LHCN-M2 (cell line): ENCODE measurements at places on chromosomes 1 and 21.

GRCh38 chr1:3011127-3011526 is 10.1 kb upstream of the ACTRT2 start:
- no peak for DNase-seq

DNA sequence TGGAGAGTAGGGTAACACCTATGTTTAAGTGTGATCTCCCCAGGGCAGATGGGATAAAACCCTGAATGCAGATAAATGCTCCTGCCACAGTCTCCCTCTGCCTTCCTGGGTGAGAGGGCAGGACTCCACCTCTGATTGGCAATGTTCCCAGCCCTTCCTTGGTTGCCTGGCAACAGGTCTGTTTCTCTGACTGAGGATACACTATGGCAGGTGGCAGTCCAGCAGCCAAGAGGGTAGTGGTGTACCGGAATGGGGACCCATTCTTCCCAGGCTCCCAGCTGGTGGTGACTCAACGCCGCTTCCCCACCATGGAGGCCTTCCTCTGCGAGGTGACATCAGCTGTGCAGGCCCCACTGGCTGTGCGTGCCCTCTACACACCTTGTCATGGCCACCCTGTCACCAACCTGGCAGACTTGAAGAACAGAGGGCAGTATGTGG is at the start of gene DCDC2B:
DCDC2B (plus strand) TSS at position 199 of the 438 bp plus-strand sequence; CDS start at position 204, 5 bp downstream.
- peak; percentile 94 for DNase-seq

DNA sequence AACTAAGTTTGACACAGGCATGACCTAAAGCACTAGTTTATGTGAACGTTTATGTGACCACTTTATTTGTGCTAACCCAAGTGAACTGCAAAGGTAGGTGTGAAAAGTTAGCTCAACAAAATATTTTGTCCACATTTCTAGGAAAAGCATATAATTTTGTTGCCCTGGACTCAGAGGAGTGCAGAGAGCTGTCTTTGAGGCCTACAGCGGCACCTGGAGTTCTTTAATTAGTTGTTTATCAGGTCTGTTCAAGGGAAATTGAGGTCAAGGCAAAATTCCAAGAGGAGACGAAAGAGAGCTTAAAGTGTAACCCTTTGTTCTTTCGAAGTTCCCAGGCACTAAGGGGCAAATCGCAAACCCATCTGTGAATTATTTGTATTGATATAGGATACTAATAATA is 1.3 kb downstream of the GIPC2 start:
- no peak for DNase-seq

GRCh38 chr1:205658943-205659581 is 21.2 kb downstream of the SLC45A3 start:
- peak; percentile 46 for DNase-seq

GRCh38 chr1:110032327-110032726 is 2.1 kb upstream of the STRIP1 start:
- DNase-seq, result no peak

DNA sequence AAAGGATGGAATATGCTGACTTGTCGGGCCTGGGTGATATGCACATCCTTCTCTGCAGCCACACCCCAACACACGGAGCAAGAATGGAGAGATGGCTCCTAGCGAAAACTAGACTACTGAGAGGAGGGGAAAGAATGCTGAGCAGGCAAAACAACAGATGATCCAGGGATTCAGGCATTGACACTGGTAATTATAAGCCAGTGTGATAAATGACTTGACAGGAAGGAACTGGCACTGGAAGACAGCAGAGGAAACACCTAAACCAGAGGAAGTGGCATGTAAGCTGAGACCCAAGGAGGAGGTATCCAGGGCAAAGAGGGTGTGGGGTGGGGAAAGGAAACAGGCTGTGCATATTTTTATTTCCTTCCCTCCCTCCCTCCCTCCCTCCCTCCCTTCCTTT is 31.7 kb upstream of the KHDRBS1 start:
- DNase-seq, result no peak

DNA sequence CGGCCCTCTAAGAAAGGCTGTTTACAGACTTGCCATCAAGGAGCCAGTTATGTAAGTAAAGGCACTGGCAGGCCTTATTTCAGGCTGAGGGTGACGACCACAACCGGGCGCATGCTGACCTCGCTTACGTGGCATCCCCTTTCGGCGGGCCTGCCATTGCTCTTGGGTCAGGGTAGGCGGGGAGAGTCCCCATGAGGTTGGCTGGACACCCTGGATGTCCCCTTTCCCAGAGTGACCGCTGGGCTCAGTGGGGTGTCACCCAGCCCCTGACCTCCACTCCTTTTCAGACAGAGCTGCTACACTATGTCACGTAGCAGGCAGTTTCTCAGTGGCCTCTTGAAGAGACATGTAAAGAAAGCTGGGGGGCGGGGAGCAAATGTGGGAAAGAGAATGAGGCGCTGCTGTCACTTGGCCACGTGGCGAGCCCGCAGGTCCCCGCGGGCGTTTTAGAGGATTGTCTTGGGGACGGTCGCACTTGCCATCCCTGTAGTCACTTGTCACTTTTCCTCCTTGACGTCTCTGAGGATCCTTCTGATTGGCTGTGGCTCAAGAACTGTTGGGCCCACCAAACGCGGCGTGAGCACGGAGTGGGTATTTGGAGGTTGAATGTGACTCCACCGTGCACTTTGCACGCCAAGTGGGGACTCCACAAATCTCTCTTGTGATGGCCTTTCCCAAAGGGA is 42.2 kb downstream of the SLC37A1 start:
- no peak for DNase-seq

- peak; percentile 67 for DNase-seq
Observed at GRCh38 chr1:77056525-77056924, 162.7 kb downstream of the PIGK start.

GRCh38 chr1:90728502-90729287 is 11.6 kb upstream of the BARHL2 start:
- no peak for DNase-seq

GRCh38 chr1:106926803-106927582 is 129.5 kb upstream of the PRMT6 start:
- no peak for DNase-seq

DNA sequence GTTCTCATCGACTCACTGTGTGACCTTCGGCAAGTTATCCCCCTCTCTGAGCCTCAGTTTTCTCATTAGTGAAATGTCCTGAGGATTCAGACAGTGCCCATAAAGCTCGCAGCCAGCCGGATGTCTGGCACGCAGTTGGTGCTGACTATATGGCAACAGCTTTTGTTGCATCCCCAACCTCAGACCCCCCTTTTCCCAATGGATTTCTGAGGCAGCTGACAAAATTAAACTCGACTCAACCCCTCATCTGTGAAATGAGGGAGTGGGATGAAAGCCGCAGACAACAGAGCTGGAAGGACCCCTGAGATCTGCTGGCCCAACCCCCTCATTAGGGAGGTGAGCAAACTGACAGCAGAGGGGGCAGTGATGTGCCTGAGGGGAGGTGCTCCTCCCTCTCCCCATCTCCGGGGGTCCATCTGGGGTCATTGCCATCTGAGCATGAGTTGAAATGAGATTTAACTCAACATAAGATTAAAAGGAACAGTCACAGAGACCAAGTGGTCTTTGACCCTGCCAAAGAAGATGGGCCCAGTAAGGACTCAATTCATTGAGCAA is 40.4 kb downstream of the NKAIN1 start:
- DNase-seq, result no peak

DNA sequence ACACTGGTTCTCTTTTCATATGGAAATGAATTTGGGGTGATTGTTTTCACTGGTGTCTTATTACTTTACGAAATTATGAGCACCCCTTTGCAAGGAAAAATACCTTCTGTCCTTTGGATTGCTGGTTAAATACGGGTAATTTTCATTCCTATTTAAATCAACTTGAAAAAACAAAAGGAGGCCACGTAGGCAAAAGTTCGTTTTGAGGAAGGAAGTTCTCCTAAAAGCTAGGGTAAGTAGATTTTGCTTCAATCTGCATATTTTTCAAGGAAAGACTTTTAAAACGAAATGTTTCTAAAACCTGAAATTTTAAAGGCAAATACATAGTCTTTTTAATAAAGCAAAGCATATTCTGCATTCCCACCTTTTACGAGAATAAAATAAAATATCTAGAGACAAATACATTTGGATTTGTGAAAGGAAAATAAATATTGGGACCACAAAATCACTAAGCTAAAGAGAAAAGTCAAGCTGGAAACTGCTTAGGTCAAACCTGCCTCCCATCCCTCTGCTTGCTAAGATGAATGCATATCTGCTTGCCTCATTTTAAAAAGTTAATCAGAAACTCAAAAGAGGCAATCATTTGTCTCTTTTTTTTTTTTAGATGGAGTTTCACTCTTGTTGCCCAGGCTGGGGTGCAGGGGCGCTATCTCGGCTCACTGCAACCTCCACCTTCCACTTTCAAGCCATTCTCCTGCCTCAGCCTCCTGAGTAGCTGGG is 70.9 kb upstream of the ETS2 start:
- DNase-seq, result no peak

DNA sequence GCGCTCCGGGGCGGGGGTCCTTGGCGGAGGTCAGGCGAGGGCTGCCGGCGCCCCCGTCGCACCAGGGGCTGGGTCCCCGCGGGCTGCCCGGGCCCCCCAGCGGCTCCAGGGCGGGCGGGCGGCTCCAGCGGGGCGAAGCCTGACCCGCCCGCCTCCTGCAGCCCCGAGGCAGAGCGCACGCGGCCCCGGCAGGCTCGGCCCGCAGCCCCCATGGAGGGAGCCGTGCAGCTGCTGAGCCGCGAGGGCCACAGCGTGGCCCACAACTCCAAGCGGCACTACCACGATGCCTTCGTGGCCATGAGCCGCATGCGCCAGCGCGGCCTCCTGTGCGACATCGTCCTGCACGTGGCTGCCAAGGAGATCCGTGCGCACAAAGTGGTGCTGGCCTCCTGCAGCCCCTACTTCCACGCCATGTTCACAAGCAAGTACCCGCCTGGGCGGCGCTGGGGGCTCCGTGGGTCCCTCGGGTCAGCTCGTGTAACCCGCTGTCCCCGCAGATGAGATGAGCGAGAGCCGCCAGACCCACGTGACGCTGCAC is 817 bp downstream of the KLHL17 start:
- DNase-seq, result no peak

- peak; percentile 64 for DNase-seq
Observed at GRCh38 chr1:96361961-96362360, 359.6 kb upstream of the PTBP2 start.

DNA sequence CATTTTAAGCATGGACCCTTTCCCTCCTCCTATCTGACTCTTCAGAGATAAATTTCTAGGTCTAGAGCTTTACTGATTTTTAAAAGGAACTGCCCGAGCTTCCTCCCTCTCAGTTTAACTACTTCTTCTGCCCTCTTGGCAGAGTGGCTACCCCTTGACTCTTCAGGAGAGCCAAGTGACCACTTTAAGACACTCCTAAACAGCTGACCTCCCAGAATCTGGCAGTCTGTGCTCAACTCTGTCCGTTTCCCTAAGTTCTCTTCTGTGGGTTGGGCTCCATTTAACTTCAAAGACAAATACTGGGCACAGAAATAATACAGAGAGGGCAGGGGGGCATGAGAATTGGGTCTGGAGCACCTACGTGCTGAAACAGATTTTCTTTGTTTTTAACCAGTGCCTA is 196.3 kb upstream of the FOXD3 start:
- DNase-seq, result peak; percentile 32

DNA sequence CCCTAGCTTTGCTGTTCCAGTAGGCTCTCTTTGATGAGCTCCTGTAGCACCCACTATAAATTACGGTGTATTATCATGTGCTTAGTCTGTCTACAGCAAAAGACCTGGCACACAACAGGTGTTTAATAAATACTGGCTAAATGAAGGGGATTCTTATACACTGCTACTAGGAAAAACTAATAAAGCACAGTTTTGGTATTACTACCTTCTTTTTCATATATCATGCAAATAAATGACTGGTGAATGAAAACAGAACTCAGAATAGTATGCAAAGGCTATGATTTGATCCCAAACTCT is 26.4 kb downstream of the WDR26 start:
- DNase-seq, result no peak

GRCh38 chr1:33687000-33687399 is 176.9 kb upstream of the HMGB4 start:
- DNase-seq, result no peak

GRCh38 chr1:66778266-66778665 is 22.8 kb downstream of the INSL5 start:
- no peak for DNase-seq

DNA sequence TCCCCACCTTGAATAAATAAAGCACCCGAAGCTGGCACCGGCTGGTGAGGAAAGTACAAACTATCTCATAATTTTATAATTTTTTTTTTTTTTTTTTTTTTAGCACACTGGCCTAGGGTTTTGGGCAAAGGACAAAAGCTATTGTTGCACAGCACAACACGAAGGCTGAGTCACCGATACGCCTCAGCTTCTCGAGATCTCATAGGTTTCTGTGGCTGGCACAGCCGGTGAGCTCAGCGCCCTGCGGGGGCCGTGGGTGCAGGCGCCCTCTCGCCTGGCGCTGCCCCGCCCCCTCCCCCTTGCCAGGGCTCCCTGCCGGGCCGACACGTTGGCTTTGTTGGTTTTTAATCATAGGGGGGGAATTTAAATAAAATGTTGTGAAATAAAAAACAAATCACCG is 17.2 kb downstream of the CASZ1 start:
- no peak for DNase-seq

DNA sequence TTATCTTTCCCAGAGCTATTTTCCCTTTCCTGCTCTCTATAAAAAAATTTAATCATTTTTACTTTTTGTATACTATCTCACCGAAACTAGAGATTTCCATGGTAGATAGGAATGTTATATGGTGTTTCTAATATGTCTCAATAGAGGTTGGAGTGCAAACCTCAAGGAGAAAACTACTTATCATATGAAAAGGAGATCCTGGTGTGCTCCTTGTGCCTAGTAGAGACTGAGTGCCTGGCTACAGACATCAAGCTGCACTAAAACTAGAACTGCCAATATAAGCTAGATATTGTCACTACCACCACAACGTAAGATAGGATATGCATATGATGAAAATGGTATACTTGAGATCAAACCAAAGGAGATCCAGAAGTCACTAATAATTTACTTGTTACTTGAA is 67.0 kb downstream of the RGS18 start:
- no peak for DNase-seq

- DNase-seq, result no peak
Observed at GRCh38 chr1:214615109-214615508, 12.1 kb downstream of the CENPF start.

GRCh38 chr1:228374711-228375577 is 31.7 kb downstream of the TRIM11 start:
- peak; percentile 72 for DNase-seq

DNA sequence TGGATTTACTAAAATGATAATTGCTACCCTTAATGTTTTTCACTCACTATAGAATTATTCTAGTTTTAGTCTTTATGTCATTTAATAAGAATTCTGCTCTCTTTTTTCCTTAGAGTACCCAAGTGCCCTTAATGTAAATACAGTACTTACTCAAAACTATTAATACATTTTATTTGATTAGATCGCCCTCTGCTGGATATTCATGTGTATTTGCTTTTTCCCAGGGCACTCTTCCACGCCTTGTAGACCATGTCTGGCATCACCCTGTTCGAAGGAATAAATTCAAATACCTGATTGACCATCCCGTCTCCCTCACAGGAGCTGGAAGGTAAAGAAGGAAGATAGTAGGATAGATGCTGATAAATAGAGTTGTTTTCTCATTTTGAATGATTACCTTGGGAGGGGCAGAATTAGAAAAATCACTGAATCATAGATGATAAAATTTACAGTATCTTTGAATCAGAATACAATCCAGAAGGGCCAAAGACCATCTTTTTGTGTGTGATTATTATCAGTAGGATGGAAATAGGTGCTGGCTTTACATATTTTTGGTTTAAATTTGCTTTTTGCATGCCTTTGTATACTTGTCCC is 4.1 kb downstream of the AXDND1 start:
- DNase-seq, result peak; percentile 60
